Kidney (tissue), 22 donors: ENCODE measurements at places on chromosomes 6 and 20.

GRCh38 chr20:51116765-51117686, 94.1 kb upstream of the KCNG1 start:
- no peak for DNase-seq

- DNase-seq = no peak
Measured at GRCh38 chr20:39222101-39222500, 260.0 kb downstream of the DHX35 start.

DNA sequence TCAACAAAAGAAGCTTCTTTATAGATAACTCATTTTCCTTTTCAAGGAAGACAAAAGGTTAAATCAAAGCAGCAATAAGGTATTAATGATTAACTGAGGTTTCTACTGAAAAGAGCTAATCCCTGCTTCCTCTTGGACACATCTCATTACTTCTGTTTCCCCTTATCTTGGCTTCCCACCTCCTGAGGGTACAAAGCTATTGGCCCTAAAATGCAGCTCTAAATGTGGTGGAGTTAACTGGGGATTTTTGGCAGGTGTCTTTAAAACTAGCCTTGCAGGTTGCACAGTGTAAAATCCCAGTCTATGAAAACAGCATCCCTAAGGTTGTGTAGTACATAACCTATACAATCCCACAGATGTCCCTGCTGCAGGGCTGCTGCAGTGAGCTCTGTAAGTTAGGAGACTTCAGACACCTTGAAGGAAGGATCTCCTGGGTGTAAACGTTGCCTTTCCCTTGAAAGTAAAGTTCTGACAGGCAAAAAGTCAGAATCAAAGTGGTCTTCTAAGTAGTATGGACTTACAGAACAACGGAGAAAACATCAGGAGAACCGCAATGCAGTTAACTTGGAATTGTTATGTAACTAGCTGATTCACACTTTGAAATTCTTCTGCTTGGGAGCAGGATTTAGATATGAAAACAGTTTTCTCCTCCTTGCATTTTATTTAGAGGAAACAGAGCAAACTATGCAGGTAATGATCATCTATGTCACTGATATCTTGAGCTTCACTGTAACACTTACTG, 71.7 kb upstream of the TRAF3IP2 start:
- no peak for DNase-seq

GRCh38 chr6:39344821-39345280, 22.3 kb upstream of the KCNK16 start:
- no peak for DNase-seq

DNA sequence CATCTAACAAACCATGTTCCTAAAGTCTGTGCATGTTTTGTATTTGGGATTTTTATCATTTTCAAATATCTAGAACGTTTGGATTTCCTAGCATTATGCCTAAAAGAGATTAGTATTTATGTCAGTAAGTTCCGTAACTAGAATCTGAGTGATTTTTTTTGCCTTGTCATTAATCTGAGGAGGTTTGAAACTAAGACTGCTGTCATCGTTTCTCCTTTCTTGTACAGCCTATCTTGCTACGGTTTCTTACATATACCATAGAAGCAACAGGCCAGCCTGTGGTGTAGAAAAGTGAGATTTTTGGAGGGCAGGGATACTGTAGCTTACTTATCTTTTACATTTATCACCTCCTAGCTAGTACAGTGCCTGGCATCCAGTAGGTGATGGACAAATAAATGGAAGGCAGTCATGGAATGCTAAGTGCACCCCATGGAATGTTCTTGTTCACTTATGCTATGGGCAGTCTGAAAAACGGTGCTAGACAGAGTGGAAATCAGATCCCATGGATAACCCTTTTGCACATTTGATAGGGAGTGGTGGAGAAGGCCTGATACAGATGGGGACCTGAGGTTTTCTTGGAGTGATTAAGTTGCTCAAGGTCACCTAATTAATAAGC, 93.9 kb downstream of the ARID1B start:
- DNase-seq = no peak

DNA sequence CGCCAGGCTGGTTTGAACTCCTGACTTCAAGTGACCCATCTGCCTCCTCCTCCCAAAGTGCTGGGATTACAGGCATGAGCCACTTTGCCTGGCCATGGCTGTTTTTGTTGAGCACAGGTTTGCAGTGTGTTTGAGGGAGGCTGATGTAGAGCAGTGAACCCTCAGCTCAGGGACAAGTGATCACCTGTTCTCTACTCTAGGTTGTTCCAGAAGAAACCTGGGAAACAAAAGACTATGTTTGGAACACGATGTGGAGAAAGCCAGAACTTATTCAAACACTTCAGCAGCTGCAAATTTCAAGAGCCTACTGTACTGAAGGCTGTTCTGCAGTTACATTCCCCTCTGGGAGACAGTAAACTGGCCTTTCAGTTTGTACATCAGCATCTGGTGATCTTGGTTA, 4.7 kb downstream of the TULP1 start:
- DNase-seq = no peak

DNA sequence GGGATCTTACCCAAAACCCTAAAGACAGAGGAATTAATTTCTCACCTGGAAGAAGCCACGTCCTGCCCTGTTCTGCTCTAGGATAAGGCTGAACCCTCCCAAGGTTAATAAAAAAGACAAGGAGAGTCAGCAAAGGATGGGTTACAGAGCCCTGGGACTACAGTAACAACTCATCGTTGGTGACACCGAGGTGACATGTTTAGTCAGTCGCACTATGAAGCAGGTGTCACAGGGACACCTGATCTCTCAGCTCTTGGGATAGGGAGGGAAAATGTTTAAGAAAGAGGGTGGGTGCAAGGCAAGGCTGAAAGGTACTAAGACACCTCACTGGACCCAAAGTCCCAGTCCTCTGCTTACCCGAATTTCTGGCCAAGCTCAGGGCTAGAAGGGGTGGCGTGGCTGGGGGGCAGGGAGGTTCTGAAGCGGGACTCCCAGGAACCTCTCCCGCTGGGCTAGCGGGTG, 562 bp downstream of the MOCS1 start:
- peak; percentile 38 for DNase-seq

DNA sequence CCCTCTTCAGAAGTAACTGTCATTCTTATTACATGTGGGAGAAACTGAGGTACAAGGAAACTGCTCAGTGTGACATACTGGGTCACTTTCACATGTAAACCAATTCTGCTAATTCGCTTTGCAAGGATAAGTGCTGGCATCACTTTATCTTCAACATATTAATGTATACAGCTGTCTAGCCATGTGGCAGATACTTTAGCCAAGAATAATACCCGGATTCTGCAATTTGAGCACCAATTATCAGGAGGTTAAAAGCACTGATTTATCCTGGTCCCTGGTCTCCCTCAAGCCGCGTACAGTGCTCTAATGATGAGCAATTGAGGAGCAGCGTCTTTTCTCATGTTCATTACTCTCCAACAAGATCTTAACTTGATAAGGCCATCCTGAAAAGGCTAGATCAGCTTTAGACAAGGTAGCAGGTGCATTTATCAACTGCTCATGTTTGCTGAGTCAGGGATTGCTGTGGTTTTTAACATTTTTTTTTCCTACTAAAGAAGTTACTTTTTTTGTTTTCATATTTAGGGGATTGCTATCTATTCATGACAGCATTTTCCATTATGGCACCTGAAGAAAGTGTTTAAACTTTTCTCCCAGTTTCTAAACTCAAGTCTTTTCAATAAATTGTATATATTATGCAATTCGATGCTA, 1066.3 kb upstream of the MAP3K7 start:
- DNase-seq = no peak

DNA sequence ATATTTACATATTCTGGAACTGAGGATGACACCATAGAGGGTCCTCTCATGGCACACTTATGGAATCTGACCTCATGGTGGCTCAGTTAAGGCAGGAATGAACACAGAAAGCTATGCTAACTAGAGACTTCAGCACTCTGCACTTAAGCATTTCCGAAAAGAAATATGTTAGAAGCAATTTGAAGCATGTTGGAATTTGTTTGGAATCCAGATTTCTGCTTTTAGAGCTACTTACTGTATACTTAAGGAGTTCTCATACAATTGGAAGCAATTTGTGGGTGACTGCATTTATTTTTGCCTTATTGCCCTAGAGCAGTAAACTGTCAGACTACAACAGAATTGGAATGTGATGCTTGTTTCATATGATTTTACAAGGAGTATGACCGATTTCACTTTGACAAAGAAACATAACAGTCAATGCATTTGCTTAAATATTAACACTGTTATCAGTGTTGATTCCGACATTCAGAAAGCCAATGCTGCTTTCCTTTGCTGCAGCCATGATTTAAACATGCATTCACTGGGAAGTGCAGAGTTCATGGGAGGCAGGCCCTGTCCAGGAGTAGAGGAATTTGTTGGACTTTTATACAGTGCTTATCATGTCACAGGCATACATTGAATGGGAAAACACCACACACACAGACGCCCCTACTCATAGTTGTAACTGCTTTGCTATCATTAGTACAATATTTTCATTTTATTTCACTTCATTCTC, 244.4 kb downstream of the SAMD5 start:
- no peak for DNase-seq

DNA sequence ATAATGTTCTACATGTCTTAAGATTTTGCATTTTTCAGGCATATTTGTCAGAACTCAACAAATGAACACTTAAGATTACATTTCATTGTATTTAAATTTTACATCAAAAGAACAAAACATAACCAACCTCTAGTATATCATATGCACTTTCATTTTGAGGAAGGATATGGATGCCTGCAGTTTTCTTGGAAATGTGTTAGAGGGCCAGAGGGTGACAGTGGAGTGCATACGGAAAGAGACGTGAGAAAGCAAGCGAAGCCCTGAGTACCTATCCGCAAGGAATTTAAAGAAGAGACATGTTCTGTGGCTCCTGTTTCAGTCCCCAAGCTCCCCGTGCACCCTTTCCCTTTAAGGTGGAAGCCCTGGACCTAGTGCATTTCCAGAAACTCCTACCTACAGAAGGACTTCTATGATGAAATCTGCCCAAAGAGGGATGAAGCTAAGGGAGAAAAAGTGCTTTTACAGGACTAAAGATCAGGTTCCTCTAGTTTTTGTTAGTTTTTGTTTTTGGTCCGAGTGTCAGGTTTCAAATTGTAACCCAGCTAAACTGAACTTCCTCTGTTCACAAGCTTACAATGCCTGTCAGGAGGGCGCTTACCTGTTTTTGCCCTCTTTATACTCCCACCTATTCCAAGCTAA, 38.8 kb downstream of the EZR start:
- no peak for DNase-seq

DNA sequence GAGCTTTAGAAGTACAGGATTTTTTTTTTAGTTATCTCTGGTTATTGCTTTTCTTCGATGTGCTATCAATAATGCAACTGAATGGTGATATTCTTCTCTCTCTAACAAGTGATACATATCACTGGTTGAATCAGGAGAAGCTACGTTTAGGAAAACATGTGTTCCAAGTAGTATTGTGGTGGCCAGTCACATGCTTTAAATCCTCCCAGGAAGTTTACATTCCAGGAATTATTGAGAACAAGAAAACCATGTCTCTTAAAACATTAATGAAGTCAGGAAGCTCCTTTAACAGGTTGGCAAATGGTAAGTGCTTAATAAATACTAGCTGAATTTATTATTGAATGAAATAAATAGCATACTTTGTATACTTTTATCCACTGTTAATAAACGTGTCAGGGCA, 371.1 kb downstream of the BCKDHB start:
- no peak for DNase-seq

GRCh38 chr20:48824830-48825565, 2.8 kb downstream of the PREX1 start:
- DNase-seq = no peak

DNA sequence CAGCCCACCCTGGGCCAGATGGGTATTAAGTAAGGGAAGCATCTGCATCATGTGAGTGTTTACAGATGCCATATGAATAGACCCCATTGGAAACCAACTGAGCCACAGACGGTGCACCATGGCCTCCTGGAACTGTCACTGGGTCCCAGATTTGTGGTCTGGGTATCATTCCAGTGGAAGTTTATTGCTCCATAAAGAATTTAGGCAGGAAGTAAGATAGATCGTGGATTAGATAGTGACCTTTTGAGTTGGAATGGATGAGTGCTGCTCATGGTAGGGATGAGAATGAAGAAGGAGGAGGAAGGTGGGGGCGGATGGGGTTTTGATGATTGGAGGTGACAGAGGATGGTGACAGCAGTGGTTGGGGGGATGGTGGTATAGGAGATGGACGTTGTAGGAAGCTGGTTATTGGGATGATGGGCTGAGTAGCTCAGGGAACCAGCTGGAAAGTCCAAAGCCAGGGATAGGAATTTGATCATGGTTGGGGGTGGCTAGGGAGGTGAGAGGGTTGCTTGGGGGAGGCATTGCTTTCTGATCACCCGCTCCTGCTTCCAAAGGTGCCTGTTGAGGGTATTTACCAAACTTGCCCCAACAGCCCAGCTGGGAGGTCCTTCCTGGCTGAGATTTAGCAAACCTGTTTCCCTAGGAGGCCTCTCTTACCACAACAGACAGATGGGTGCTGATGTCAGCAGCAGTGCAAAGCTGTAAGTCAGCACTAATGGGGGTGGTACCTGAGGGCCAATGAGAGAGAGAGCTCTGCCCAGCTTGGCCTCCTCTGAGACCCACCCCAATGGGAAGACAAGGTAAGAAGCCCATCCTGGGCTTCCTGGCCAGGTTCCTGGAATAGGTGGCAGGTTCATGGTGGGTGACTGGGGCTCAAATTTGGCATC, 78.0 kb downstream of the VEGFA start:
- no peak for DNase-seq
